ENCODE measurements at places on chromosomes 11 and 22. TPM values are rescaled to one million over a fixed set of nuclear protein-coding genes. Genes with fewer than 3 reads are reported as not detected.
A peak's percentile ranks its signal among the peaks of the same experiment; 100 is the strongest.

GRCh38 chr11:7826324-7826723 is 29.6 kb upstream of the OR5P2 start:
- DNase-seq = no peak

Gene RIC3
- 0.12 TPM for total RNA-seq

DNA sequence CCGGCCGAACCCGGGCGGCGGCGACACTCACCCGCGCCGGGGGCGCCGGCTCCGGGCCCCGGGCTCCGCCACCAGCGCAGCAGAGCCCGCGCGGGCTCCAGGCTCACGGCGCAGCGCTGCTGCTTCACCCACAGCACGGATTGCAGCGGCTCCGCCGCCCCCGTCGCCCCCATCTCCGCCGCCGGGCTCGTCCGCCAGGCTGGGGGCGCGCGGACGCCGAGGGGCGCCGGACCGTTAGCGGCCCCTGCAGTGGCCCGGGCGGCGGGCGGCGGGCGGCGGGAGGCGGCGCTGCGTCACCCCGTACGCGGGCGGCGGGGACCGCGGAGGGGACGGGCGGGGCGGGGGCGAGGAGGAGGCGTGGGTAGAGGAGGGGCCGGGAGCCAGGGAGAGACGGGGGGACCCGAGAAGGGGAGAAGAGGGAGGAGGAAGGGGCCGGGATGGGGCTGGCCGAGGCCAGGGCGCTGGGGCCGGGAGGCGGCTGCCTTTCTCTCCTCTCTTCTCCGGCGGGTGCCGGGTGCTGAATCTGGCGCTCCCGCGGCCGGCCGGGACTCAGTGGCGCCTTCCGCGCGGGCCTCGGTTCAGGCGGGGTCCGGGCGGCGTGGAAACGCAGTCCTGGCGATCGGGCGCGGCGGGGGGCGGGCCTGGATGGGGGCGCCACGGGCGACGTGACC is at the start of gene CERK:
TSS of gene CERK (minus strand) at position 277 of the 671 bp plus-strand sequence. CDS start at position 173, 104 bp downstream.
- peak; percentile 70 for DNase-seq

Gene ZFPL1
- total RNA-seq = 48.0 TPM

Gene CHRNA10
- total RNA-seq = 6.5 TPM

GRCh38 chr11:68137833-68138232 is 16.6 kb upstream of the CHKA start:
- no peak for DNase-seq

- DNase-seq = no peak
Measured at GRCh38 chr11:101775033-101775432, 139.8 kb upstream of the CEP126 start.
